Activated effector memory CD4-positive, alpha-beta T cell treated with anti-CD3 and anti-CD28 coated beads, Interleukin-2, amount 50 U/mL, for 16 hours (primary cell): ENCODE measurements at places on chromosomes 11 and 22.

DNA sequence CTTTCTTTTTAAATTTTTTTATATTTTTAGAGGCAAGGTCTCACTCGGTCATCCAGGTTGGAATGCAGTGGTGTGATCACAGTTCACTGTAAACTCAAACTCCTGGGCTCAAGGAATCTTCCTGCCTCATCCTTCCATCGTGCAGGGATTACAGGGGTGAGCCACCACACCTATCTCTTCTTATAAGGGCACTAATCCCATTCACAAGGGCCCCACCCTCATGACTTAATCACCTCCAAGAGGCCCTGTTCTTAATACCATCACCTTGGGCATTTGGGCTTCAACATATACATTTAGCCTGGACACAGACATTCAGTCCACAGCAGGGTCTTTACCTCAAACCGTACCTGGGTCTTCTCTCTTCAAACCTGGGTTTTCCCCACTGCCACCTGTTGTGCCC, 4.5 kb upstream of the GTSE1 start:
- no peak for DNase-seq

DNA sequence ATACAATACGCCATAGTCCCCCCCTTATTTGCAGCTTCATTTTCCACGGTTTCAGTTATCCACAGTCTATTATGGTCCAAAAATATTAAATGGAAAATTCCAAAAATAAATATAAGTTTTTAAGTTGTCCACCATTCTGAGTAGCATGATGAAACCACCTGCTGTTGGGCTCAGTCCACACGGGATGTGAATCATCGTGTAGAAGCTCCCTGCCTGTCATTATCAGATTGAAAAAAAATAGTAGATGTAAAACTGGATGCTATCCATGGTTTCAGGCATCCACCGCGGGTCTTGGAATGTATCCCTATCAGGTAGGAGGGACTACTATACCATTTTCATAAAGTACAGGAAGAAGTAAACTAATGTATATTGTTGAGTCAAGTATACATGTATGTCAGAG, 127.4 kb downstream of the TTC17 start:
- no peak for DNase-seq

DNA sequence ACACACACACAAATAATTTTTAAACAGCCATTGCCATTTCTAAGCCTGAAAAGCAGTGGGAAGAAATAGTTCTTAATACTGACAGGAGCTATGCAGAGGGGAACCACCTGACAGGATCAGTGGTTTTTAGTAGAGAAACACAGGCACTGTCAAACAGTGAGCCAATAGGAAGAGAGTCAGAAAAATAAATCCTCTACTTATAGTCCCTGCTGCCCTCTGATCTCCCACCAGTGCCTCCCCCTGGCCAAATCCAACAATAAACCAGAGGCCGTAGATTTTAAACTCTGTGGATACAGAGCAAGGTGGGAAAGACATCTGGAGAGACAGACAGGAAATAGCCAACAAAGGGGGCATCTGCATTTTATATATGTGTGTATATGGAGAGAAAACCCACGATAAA, 7.9 kb upstream of the OR56B4 start:
- DNase-seq, result no peak

DNA sequence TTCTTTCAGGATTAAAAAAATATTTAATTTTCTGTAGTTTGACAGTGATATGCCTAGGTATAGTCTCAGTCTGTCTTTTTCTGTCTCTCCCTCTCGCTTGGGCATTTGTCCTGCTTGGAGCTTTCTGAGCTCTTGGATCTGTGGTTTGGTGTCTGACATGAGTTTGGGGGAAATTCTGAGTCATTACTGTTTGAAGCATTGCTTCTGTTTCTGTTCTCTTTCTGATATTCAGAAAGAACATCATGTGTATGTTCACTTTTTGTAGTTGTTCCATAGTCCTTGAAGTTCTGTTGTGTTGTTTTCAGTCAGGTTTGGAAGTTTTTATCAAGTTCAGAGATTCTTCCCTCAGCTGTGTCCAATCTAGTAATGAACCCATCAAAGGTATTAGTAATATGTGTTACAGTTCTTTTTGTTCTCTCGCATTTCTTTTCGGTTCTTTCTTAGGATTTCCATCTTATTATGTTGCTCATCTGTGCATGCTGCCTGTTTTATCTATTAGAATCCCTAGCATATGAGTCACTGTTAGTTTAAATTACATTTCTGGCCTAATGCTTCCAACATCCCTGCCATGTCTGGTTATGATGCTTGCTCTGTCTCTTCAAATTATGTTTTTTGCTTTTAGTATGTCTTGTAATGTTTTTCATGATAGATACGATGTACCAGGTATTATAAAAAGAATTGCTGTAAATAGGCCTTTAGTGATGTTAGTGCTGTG, 48.4 kb downstream of the DDX10 start:
- no peak for DNase-seq

GRCh38 chr11:18633256-18634139, 644 bp downstream of the SPTY2D1 start:
- DNase-seq, result peak; percentile 69

- DNase-seq, result no peak
Observed at GRCh38 chr11:8020244-8020597, 33.1 kb downstream of the EIF3F start.

DNA sequence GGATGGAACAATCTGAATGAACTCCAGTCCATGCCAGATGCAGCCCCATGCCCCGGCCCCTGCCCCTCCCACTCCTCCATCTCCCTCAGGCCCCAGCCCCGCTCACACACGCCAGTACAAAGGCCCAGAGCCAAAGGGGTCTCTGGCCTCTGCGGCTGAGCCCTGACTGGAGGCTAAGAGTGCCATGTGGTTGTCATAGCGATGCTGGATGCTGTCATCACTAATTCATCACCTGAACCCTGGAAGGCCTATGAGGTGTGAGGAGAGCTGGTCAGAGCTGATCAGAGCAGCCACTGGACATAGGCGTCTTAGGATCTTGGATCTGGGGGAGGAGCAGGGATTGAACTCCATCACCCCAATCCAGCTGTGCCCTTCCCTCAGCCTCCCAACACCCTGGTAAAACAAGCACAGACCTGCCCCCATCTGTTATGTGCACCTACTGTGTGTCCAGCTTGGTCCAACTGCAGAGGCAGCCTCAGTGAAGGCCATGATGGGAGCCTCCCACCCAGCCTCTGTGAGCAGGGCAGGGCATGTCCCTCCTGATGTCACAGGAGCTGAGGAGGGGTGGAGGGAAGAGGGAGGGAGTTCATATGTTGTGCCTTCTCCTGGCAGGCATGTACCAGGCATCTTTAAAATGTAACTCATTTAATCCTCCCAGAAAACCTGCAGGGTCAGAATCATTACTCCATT, 16.7 kb downstream of the PDE2A start:
- DNase-seq, result no peak

GRCh38 chr11:33633251-33634003, 67.2 kb downstream of the C11orf91 start:
- DNase-seq, result no peak

- DNase-seq, result no peak
Observed at GRCh38 chr11:12330485-12331231, 46.7 kb upstream of the PARVA start.

DNA sequence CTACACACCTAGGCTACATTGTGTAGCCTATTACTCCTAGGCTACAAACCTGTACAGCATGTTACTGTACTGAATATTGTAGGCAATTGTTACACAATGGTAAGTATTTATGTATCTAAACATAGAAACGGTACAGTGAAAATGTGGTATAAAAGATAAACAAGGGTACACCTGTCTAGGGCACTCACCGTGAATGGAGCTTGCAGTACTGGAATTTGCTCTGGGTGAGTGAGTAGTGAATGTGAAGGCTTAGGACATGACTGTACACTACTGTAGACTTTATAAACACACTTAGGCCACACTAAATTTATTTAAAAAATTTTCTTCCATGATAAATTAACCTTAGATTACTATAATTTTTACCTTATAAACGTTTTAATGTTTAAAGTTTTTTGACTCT, 171.7 kb upstream of the NCAM1 start:
- DNase-seq, result no peak

DNA sequence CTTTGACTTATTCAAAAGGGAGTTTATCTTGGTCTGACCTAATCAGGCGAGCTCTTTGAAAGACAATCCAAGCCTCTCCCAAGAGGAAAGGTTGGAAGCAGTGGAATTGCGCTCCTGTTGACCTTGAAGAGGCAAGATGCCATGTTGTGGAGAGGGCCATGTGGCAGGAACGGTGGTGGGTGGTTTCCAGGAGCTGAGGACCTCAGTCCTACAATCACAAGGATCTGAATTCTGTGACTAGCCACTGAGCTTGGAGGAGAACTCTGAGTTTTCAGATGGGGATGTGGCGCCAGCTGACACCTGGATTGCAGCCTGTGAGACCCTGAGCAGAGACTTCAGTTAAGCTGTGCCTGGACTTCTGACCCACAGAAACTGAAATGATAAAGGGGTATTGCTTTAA, 6.0 kb upstream of the CBX6 start:
- peak; percentile 61 for DNase-seq

- DNase-seq, result no peak
Observed at GRCh38 chr11:93289782-93290463, 40.6 kb upstream of the DEUP1 start.

DNA sequence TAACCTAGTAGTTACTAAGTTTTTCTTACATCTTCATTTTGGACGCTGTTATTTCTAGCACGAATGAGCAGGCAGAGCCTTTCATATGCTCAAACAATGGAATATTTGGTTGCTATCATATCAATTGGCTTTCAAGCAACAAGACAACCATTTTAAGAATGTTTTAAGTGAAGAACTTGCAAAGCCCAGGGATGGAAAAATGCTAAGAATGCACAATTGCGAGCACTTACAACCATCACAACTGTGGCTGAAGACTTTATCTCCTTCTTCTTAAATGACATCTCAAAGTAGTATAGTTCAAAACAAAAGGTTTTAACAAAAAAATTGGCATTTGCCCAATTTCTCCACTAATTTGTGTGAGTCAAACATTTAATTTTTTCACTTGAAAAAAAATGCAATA, 8.3 kb upstream of the MMP1 start:
- DNase-seq, result no peak

- DNase-seq, result no peak
Observed at GRCh38 chr11:59804061-59804460, 6.5 kb downstream of the MRPL16 start.

DNA sequence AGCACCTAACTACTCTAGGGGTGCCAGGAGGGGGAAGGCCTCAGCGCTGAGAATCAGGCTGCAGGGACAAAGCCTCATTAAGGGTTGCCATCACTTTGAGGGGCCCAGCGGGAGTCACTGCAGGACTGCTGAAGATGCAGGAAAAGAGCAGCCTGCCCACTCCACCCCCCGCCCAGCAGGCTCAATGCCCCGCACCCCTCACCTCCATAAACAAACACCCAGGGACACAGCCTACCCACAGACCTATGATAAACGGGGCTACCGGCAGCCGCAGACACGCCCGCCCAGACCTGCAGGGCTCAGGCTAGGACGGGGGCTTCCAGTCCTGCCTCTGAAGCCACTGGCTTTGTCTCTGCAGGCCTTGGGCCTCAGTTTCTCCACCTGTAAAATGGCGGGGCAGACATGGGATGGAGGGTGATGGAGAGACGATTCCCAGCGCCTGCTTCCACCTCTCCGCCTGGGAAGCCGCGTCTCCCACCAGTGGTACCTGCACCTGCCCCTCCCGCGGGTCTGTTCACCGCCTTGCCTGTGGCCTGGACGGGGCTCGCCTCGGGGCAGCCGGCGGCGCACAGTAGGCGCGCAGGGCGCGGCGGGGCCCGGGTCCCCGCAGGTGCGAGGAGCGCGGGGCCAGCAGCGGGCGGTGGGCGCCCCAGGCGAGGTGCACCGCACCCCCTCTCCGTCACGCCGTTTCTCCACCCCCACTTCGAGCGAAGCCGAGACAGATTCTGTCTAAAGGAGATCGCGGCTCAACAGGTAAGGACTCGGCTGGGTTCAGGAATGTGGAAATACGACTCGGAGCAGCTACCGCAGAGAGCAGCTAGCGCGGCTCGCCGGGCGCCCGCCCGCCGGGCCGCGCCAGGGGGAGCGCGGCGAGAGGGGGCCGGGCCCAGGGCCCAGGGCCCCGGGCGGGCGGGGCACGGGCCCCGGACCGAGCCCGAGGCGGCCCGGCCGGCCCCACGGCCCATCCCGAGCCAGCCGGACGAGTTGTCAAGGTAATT, 1.5 kb downstream of the WNT7B start:
- no peak for DNase-seq

- no peak for DNase-seq
Observed at GRCh38 chr22:17239156-17239701, 20.0 kb upstream of the ADA2 start.

DNA sequence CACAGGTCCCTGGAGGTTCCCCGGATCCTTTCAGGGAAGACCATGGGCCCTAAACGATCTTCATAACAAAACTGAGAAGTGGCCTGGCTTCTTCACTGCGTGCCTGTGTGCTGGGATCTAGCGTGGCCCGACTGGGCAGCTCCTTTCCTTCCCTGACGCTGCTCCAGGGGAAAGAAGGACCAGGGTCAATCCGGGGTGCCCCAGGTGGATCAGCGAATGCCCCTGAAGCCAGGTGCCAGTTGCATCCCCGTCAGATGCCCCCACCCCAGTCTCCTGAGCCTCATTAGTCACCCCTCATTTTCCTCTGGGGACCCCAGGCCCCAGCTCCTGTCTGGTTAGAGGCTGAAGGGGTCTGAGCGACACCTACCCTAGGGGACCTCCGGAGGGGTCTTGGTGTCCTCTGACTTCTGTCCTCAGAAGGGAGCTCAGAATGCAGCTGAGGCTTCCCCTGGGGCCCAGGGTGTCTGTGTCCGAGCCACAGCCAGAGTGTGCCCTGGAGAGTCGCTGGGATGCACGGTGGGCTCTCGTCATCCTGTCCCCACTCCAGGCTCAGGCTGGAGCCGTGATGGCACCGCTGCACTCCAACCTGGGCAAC, 18.7 kb upstream of the MUC6 start:
- DNase-seq, result peak; percentile 53

- no peak for DNase-seq
Observed at GRCh38 chr22:29030016-29030617, 31.5 kb downstream of the C22orf31 start.

GRCh38 chr11:11871991-11872401, 30.2 kb downstream of the USP47 start:
- DNase-seq, result no peak

GRCh38 chr11:57202281-57202680, 20.5 kb downstream of the LRRC55 start:
- no peak for DNase-seq

DNA sequence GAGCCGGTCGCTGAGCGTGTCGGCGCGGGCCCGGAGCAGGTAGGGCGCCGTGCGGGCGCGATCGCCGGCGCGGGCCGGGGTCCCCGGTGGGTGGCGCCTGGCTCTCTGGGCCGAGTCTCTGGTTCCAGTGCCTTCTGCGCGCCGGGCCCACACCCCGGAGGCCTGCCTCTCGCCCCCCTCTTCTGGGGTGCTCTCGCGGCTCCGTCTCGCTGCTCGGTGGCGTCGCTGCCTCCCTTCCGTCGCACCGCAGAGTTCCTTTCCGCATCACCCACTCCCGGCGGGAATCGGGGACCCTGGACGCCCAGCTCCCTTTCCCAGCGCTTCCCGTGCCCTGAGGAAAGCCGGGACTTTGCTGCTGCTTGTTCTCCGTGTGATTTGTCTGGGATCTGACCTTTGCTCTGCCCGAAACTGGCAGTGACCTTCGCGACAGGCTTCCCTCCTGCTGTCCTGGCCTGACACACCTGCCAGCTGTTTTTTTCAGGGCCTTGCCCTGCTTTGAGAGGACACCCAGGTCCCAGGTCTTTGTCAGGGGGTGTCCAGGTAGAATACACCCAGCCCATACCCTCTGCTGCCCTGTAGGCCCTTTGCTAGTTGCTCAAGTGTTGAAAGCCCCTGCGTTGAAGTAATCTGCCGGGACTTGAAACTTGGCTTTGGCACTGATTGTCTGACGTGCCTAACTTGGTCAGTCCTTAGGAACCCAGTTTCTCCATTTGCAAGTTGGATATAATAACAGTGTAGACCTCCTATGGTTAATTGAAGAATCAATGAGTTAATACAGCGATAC, 711 bp downstream of the FDX1 start:
- DNase-seq, result peak; percentile 68

GRCh38 chr11:84316866-84317555, 1030.8 kb upstream of the CCDC90B start:
- DNase-seq, result no peak
